ENCODE measurements at places on chromosomes 11 and 22.

DNA sequence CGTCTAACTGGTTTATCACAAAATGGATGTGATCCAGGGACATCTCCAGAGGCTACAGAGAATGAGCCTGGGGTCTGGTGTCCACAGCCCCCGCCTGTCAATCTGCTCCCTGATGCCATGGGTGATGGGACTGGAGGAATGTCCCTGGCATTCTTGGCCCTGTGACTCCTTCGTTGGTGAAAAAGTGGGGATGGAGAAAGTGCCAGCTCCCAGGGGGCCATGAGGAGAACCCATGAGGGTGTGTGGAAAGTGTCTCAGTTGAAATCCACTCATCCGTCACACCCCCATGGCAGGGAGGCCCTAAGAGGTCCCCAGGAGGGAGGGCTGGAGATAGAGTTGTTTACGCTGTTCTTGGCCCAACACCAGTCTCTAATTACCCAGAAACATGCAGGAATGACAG is 322.0 kb downstream of the CTTN start:
- DNase-seq, result no peak

DNA sequence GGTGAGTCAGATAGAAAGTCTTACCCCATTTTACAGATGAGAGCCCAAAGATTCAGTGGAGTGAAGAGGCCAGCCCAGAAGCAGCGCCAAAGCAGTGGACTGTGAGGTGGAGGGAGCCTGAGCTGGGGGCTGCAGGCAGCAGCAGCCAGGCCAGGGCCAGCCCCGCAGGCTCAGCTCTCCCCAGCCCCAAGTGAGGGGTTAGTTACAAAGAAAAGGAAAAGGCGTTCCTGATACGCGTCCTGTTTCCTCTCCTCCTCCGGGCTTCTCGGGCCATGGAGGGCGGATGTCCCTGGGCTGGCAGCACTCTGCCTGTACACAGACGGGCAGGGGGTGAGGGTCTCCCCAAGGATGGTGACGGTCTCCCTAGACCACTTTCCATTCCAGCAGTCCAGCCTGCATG is 44.9 kb downstream of the ARRB1 start:
- DNase-seq, result no peak

DNA sequence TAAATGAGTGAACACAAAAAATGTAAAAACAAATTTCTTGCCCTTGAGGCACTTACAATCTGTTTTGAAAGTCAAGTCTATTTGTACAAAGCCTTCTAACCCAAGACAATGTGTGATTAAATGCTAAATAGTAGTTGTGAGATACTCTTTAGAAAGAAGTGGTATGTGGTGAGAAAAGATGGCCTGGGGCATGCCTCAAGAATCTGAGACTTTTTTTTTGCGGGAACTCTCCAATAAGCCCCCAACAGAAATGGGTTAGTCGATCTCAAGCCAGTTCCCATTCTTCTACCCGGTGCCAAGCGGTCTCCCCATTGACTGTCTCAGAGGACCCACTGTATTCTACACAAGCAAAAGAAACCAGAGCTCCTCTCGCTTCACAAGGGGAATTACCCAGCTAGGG is 26.9 kb upstream of the TBCEL start:
- DNase-seq, result no peak

DNA sequence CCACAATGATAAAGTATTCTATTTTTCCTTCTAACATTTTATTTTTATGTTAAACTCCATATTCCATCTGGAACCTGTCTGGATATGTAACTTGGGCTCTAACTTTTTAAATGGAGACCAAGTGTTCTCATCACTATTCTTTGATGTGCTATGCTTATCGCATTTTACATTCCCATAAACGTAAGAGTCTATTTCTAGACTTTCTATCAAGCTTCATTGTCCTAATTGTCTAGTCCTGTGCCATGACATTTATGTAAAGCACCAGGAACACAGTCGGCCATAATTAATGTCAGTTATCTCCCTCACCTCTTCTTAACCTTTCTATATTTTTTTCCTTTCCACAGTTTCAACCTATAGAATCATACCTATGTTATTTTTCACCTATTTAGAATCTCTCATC is 113.9 kb upstream of the TEAD1 start:
- no peak for DNase-seq

GRCh38 chr22:28246397-28246796 is 327.3 kb upstream of the PITPNB start:
- no peak for DNase-seq

DNA sequence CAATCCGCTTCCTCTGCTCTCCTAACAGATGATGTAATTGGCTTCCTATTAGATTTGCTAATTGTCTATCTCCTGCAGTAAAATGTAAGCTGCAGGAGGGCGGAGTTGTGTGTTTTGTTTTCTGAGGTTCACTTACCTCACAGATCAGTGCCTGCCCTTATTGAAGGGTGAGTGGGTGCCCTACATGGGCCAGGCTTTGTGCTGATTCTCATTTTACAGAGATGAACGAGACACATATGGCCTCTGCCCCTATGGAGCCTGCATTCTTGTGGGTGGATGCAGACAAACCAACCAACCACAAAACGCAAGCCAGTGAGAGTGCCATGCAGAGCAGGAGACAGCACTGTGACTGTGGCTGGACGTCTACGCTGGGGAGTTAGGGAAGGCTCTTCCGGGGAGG is 9.9 kb downstream of the TESMIN start:
- DNase-seq, result no peak

- DNase-seq, result no peak
These were observed 24.1 kb upstream of the WNT7B start for GRCh38 chr22:46001046-46001425.

GRCh38 chr11:2194877-2195755 is 23.5 kb upstream of the TH start:
- no peak for DNase-seq

- DNase-seq, result peak; percentile 36
These were observed 39.3 kb downstream of the RPL27A start for GRCh38 chr11:8721609-8722500.

DNA sequence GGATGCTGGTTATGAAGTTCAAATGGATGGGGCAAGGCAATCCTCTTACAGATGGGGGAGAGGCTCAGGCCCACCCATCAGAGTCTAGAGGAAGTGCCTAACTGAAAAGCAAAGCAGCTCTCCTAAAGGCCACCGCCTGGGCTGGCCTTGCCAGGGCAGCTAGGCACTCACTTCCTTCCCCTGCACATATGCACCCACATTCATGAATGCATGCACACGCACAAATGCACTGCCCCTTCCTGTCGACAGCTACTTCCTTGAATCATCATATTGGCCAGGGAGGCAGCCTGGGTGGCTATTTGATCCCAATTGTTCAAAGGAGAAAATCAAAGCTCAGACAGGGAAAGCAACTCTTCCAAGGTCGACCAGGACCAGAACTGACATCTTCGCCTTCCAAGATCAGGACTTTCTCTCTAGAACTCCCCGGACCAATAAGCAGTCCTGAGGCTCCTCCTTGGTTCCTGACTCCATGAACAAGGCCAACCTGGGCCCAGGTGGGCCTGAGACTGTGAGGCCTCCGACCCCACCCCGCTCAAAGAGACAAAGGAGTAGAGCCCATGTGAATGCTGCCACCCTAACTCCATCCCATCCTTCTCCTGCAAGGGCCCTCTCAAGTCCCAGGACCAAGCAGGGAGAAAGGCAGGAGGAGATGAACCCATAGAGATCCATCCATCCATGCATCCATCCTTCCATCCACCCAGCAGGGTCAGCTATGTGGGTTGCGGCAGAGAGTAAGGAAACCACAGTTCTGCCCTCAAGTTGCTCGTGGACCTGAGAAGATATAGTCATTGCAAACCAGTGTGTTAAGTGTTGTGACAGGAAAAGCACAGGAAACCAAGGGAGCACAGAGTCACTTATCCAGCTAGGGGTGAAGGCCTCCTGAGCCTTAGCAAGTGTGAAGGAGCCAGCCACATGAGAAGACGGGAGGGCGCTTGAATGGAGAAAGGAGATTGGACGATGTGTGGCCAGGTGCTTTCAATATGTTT is 35.4 kb upstream of the LMO1 start:
- no peak for DNase-seq

DNA sequence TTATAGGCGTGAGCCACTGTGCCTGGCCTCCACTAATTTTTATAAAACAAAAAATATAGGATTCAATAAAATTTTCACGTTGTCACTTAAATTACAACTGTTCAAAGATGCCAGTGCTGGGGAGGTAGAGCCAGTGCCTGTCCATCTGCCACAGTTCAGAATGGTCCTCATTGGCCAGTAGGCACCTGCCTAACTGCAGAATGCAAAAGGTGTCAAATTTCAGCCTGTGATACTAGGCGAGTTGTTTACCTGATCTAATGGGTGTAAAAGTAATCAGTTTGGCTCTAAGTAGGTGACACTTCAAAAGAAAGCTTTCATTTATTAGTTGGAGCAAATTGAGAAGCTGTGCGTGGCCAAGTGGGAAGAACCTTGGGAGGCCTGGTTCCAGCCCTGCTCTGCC is 2.4 kb downstream of the SMARCB1 start:
- no peak for DNase-seq

- no peak for DNase-seq
These were observed 32.4 kb downstream of the CREB3L1 start for GRCh38 chr11:46309814-46310259.
